ENCODE measurements at places on chromosomes 3 and 15.
A peak's percentile ranks its signal among the peaks of the same experiment; 100 is the strongest.

DNA sequence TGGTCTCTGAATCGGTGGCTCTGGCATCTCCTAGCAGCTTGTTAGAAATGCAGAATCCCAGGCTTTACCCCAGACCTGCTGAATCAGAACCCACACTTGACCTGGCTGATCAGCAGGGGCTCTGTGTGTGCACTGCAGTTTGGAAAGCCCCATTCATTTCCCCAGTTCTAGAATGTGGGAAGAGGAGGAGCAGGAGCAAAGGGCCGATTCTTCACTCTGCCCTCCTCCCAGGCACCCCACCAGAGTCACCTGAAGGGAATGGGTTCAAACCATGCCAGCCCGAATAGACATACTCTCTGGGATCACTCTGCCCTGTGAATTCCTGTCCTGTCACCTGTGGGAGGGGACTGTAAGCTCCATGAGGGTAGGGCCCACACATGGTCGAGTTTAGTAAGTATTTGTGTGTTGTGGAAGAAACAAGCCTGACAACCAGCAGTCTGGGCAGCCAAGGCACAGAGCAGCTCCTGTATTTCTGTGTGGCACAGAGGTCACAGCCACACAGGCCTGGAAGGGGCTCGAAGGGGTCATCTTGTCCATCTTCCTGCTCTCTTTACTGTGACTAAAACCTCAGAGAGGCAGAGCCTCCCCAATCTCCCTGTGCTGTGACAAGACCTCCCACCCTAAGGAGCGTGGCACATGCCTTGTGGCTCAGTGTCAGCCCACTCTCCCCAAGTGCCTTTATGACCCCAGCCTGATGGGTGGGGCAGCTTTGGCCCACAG is 29.0 kb upstream of the HHATL start:
- DNase-seq: no peak

DNA sequence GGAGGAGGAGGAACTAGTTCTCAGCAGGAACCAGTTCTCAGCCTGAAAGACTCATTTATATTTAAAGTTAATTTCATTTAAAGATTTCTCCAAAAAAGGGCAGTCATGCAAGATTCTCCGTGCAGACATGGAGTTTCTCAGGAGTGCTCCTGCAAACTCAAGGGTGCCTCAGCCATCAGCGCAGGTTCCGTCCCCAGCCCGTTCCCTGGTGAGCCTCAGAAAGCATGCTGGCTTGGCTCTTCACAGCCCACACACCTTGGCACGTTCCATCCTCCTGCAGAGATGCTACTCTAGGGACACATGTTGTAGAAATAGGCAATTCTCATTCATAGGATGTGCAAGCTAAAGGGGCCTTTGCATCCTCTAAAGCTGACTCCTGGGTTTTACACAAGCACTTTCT is 123.0 kb downstream of the LIPC start:
- DNase-seq: no peak

GRCh38 chr3:170585937-170586310 is at the start of gene SLC7A14:
Gene SLC7A14 (minus strand): TSS chr3:170586075. CDS start chr3:170526936, 59,139 bp downstream.
- no peak for DNase-seq

DNA sequence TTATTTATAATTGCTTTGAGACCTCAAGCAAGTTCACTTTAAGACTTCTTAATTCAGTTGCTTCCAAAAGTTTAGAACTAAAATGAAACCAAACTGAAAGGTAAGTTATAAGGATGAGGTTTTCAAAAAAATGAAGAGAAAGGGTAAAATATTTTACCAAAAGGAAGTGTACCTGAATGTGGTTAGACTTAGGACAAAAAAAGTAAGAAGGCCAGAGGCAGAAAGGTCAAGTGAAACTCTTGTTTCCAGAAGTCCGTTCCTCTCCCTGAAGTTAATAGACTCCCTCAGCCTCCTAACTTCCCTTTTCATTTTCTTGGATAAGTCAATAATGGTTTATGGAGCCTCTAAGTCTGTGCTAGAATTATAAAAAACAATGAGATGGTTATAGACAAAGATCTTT is 16.6 kb downstream of the BTLA start:
- DNase-seq: no peak

DNA sequence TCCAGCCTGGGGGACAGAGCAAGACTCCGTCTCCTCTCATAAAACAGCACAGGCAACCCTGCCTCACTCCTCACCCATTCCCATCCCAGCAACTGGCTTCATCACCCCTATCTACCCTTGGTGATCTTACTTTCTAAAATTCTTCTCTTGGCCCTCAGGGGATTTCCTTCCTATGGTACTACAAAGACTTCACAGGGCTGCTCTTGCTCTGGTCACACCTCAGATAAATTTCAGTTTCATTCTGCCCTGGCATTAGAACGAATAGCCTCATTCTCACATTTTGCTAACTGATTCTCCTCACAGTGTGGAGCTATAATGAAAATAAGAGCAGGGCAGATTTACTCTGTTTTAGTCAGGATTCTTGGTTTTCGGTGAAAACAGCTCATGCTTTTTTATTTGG is 22.1 kb upstream of the CRBN start:
- no peak for DNase-seq

DNA sequence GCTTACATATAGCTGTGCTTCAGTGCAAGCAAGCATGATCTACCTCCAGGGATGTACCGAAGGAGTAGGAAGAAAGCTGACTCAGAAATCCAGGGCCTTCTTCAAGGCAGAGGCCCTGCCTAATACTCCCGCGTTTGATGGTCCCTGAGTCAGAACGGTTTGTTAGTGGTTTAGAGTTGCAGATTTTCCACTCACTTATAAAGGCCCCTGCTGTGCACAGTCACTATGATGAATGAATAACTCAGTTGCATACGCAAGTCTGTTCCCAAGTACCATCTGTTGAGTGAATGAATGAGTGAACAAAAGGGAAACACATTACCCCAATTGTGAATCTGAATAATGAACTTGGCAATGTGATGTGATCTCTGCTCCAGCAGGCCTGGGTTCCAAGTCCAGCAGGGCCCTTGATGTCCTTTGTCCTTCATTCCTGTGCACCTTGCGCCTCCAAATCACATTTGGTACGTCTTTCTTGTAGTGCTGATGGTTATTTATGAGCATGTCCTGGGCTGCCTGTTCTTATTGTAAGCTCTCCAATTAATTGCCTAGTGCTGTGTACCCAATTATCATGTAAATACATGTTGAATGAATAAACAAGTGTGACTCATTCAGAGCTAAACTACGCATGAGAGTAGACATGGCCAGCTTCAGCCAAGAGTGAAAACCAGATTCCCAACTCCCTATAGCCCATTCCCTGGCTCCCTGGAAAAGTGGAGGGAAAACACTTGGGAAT is 85.3 kb upstream of the LIMD1 start:
- DNase-seq: no peak

DNA sequence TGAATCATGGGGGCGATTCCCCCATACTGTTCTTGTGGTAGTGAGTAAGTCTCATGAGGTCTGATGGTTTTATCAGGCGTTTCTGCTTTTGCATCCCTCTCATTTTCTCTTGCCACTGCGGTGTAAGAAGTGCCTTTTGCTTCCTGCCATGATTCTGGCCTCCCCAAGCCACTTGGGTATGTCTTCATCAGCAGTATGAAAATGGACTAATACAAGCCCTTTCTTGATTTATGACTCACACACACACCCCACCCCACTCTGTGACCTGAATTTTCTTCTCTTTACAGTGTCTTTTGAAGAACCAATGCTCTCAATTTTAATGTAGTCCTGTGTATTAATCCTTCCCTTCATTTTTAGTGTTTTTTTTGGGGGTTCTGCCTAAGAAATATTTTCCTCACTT is 244.8 kb downstream of the PLCL2 start:
- no peak for DNase-seq

DNA sequence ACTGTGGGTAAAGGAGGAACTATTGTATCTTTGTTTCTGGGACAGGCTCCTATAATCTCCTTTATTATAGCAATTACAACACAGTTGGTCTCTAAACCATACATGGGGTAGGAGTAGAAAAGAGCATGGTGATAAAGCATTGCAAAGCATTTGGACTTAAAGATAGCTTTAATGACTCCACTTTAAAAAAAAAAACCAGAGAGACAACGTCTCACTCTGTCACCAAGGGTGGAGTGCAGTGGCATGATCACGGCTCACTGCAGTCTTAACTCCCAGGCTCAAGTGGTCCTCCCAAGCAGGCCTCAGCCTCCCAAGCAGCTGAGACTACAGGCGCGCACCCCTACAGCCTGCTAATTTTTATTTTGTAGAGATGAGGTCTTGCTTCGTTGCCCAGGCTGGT is 68.2 kb downstream of the DENND4A start:
- DNase-seq: no peak

- DNase-seq: no peak
Measured at GRCh38 chr3:66889750-66890494, 108.2 kb upstream of the KBTBD8 start.

DNA sequence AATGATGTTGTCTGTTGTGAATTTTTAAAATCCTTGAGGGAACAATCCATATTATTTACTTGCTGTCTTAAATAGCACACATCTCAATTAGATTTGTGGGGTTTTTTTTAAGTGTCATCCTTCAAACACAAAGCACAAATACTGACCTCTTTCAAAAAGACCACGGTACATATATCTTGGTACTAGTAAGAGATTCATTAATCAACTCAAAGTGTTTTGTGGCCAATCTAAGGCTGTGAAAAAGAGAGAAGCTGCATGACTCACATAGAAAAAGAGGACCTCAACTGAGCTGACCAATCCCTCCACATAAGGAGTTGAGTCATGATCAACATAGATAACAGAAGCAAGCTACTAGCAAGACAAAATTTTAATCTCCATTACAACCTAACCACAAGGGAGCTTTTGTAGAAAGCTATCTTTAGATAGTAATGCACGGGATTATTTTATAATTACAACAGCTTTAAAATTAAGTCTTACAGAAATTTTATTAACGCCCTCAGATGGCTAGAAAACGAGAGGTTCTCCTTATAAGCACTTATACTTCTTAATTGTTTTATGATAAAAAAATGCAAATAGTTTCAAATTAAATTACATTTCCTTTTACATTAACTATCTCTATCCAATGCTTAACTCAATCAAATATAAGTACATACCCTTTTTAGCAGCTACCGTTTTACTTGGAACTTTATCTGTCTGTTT is 60.5 kb downstream of the TOP2B start:
- DNase-seq: no peak

DNA sequence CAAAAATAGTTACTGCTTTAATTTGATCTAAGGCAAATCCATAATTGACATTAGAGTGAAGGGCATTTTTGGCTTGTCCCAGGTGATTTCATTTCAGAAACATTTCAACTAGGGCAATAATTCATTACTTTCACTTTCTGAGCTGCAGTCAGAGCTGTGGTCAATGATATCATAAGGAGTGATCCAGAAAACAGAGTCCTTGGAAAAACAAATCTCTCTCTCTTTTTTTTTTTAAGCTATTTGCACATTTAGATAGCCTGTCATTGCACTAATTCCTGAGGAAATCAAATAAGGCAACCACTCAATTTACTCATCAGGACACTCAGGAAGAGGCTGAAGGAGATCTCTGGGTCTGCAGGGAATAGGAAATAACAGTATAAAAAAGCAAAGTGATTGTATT is 269.5 kb upstream of the LRRC3B start:
- no peak for DNase-seq

DNA sequence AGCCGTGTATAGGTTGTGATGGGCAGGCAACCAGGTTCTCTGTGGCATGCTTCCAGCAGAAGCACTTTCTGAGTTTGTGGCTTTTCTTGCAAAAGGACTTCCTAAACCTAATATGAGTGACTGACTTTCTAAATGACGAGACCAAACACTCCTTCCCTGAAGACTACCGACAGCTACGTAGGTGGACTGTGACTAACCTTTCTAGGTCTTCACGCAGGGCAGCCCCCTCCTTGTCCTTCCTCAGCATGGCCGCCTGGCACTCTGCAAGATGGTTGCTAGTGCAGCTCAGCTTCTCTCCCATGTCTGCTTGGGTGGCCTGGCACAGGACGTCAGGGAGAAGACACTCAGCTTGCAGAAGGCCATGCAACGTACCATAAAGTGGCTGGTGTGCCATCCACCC is 20.9 kb downstream of the CXCR6 start:
- peak; percentile 43 for DNase-seq

GRCh38 chr15:22895465-22896190 is 57.2 kb downstream of the NIPA2 start:
- DNase-seq: no peak

DNA sequence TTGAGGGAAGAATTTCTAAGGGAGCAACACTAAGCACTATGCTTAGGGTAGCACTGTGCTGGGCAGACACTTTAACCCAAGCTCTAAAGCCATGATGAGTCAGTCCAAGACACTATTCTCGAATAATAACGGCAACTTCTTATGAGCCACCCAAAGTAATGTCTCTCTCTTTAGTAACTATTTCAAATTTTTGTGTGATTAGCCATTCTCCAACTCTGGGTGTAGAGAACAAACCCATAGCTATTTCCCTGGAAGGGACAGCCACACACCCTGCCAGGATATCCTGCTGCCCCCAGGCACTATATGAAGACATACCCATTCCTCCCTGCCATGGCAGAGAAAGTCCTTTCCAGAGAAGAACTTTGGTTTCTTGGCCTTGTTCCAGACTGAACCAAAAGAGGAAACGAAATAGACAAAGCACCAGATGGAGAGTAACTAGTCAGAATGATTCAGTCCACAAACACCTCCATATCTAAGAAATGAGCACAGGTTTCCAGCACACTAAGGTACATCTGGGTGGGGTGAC is 384.9 kb upstream of the THBS1 start:
- no peak for DNase-seq

All from activated T-helper 9 cell treated with anti-CD3 and anti-CD28 coated beads, Interleukin-2, amount 50 U/mL, for 16 hours (primary cell).